ENCODE measurements at places on chromosomes 12 and 14. TPM values are rescaled to one million over a fixed set of nuclear protein-coding genes. Genes with fewer than 3 reads are reported as not detected.

GRCh38 chr12:119819322-119819721 is 57.8 kb downstream of the CIT start:
- no peak overlapping the region for H3K27ac ChIP-seq
- H3K27me3 ChIP-seq: no peaks in the 10 kb centered on the region
- H3K36me3 ChIP-seq: no peaks in the 10 kb centered on the region
- no peaks in the 10 kb centered on the region for H3K4me1 ChIP-seq
- no peak overlapping the region for H3K4me3 ChIP-seq
- no peak for DNase-seq

DNA sequence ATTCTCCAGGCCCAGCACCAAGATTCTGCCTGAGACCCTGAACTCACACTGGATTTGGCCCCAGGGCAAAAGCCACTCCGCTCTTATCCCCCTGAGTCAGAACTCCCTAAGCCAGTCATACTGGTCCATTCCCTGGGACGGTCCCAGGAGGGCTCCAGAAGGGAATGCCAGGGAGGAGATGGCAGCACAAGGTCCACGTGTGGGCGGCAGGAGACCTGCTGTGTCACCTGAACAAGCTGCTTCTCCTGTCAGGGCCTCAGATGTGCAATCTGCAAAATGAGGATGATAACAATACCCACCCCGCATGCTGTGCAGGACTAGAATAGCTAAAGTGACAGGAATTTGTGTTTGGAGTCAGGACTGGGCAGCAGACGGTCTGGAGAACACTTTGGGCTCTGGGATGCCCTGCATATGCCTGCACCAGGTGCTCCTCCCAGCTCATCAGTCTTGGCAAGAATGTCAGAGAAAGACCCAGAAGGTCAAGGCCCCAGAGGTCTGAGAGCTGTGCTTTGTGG is 40.3 kb downstream of the CMKLR1 start:
- H3K27me3 ChIP-seq: no peaks in the 10 kb centered on the region
- H3K36me3 ChIP-seq: no peaks in the 10 kb centered on the region
- no peak overlapping the region for H3K27ac ChIP-seq
- H3K4me3 ChIP-seq: no peak overlapping the region

The HEATR5A gene
- 60.4 TPM for total RNA-seq

DNA sequence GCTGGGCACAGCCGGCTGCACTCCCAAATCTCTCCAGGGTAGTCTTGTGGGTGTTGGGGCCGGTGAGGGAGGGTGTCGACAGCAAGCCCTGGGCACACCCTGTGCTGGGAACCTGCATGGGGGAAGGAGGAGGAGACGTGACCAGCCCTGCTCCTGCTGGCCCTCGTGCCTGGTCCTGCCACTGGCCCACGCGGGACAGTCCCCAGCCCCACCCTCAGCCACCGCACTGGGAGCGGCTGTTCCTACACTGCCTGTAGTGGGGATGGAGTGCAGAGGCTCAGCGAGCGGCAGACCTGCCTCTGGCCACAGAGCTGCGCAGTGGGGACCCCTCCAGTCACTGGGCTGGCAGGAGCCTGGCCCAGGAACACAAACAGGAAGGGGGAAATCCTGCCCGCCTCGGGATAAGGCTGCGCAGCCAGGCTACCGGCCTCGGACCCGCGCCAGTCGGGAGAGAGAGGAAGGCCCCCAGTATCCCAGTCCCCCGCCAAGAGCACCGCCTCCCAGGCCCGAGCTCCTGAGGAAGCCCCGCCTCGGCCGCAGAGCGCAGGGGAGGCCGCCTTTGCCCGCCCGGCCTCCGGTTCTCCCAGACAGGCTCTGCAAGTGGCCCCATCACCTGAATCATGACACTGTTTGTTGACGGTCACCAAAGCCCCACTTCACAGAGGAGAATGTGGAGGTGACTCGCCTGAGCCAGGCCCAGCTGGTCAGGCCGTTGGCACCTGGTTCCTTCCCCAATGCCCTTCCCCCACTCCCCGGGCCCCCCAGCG is 10.6 kb downstream of the AHNAK2 start:
- no peak overlapping the region for H3K27ac ChIP-seq
- no peak for DNase-seq
- H3K4me3 ChIP-seq: peak overlapping the region; percentile 42

The DPY19L2 gene
- total RNA-seq: 11.0 TPM

- no peaks in the 10 kb centered on the region for H3K27me3 ChIP-seq
- H3K27ac ChIP-seq: peak overlapping the region; percentile 40
- H3K4me1 ChIP-seq: peaks cover 41% of the 10 kb centered on the region
- no peak overlapping the region for H3K4me3 ChIP-seq
Measured at GRCh38 chr12:45298721-45299692, 83.1 kb downstream of the ANO6 start.

GRCh38 chr12:19198272-19198671 is 68.7 kb downstream of the PLEKHA5 start:
- H3K4me3 ChIP-seq: no peak overlapping the region
- H3K36me3 ChIP-seq: no peaks in the 10 kb centered on the region
- peak overlapping the region; percentile 4 for H3K27ac ChIP-seq
- peaks cover 7% of the 10 kb centered on the region for H3K4me1 ChIP-seq
- DNase-seq: peak; percentile 50
- no peaks in the 10 kb centered on the region for H3K27me3 ChIP-seq

DNA sequence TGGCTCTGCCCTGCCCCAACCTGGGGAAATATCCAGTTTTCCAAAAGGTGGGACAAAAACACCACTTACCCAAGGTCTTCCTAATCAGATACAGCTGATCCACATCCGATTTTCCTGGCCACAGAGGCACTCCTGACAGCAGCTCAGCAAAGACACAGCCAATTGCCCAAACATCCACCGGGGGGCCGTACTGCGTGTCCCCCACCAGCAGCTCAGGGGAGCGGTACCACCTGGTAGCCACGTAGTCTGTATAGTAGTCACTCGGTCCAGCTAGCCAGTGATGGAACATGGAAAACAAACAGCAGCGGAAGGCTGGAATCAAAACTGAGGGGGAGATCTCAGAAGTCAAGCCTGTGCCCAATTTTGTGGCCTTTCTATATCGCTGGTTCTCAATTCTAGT is 28.8 kb downstream of the DMAC2L start:
- DNase-seq: no peak
- no peaks in the 10 kb centered on the region for H3K27me3 ChIP-seq
- H3K27ac ChIP-seq: no peak overlapping the region
- H3K36me3 ChIP-seq: no peaks in the 10 kb centered on the region

The KLRC1 gene
- not detected for total RNA-seq

- no peak overlapping the region for H3K4me3 ChIP-seq
- no peak for DNase-seq
- no peaks in the 10 kb centered on the region for H3K4me1 ChIP-seq
Measured at GRCh38 chr14:72634691-72635616, 258.9 kb downstream of the DPF3 start.

GRCh38 chr12:12017798-12018197 is 52.9 kb upstream of the BCL2L14 start:
- H3K27me3 ChIP-seq: no peaks in the 10 kb centered on the region
- H3K36me3 ChIP-seq: no peaks in the 10 kb centered on the region
- no peak overlapping the region for H3K27ac ChIP-seq
- H3K4me3 ChIP-seq: no peak overlapping the region

- H3K4me3 ChIP-seq: no peak overlapping the region
- no peak for DNase-seq
- H3K27ac ChIP-seq: no peak overlapping the region
- no peaks in the 10 kb centered on the region for H3K36me3 ChIP-seq
Measured at GRCh38 chr12:88553941-88554658, 26.2 kb downstream of the KITLG start.

The SMCO3 gene
- 0.29 TPM for total RNA-seq

DNA sequence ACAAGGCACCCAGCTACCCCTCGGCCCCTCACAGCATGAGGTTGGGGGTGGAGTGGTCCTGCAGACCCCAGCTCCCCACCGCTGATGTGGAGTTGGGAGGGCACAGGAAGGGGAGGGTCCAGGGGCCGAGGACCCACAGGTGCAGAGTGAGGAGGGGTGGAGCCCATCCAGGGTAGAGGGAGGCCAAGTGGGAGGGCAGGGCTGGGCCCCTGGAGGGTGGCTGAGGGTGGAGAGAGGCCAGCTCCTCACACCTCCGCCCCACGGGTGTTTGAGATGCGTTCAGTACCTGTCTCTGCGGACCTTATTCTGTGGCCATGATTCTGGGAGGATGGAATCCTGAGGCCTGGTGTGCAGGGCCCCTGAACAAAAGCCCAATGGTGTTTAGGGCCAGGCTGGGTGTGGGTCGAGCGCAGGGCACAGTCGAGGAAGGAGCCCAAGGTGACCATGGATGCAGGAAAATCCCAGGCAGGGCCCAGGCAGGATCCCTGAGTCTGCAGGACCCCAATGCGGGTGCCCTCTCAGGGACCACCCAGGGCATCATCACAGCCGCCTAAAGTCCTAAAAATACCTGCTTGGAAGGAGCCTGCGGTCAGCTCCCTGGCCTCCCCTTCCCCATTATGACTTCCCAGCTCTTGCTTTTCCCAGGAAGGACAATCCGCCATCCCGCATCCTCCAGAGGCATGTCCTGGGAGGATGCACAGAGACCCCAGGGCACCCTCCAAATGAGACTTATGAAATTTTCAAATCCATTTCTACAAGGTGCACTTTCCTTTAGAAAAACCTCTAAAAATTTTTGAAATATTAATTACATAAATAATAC is 377.1 kb upstream of the SFSWAP start:
- H3K4me3 ChIP-seq: no peak overlapping the region
- no peaks in the 10 kb centered on the region for H3K36me3 ChIP-seq
- H3K4me1 ChIP-seq: no peaks in the 10 kb centered on the region
- no peak for DNase-seq
- no peaks in the 10 kb centered on the region for H3K27me3 ChIP-seq

The TRPV4 gene
- total RNA-seq: 2.6 TPM

DNA sequence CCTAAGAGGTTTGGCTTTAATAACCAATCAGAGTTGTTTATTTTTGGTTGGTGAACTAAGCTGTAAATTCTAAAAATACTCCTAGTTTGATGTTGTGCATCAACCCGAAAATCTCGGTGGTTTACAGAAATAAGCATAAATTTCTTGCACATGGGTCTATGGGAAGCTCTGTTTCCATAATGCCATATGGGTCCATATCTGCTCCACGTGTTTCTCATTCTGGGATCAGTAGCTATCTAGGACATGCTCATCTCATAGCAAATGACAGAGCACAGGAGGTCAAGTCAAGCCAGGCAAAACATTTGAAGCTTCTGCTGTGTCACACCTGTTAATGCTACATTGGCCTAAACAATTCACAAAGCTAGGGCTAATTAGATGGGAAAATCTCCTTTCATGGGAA is 23.1 kb downstream of the NUP37 start:
- H3K36me3 ChIP-seq: no peaks in the 10 kb centered on the region
- no peak overlapping the region for H3K27ac ChIP-seq
- no peak overlapping the region for H3K4me3 ChIP-seq
- DNase-seq: no peak

The OVCH1 gene
- not detected for total RNA-seq

The PZP gene
- total RNA-seq: 0.95 TPM

- H3K4me3 ChIP-seq: no peak overlapping the region
- no peaks in the 10 kb centered on the region for H3K4me1 ChIP-seq
- no peaks in the 10 kb centered on the region for H3K36me3 ChIP-seq
- no peak overlapping the region for H3K27ac ChIP-seq
- H3K27me3 ChIP-seq: peaks cover 11% of the 10 kb centered on the region
Measured at GRCh38 chr12:110983811-110984210, 63.4 kb upstream of the MYL2 start.

GRCh38 chr12:57852620-57853500 is 6.3 kb upstream of the CTDSP2 start:
- H3K4me1 ChIP-seq: no peaks in the 10 kb centered on the region
- H3K36me3 ChIP-seq: no peaks in the 10 kb centered on the region
- no peaks in the 10 kb centered on the region for H3K27me3 ChIP-seq
- H3K27ac ChIP-seq: no peak overlapping the region
- DNase-seq: peak; percentile 36

The LTBR gene
- total RNA-seq: 123 TPM

The HOXC4 gene
- 4.6 TPM for total RNA-seq

GRCh38 chr14:53542732-53543131 is 389.6 kb upstream of the DDHD1 start:
- peak; percentile 67 for DNase-seq
- H3K4me1 ChIP-seq: peaks cover 4% of the 10 kb centered on the region
- H3K27me3 ChIP-seq: no peaks in the 10 kb centered on the region
- no peaks in the 10 kb centered on the region for H3K36me3 ChIP-seq

DNA sequence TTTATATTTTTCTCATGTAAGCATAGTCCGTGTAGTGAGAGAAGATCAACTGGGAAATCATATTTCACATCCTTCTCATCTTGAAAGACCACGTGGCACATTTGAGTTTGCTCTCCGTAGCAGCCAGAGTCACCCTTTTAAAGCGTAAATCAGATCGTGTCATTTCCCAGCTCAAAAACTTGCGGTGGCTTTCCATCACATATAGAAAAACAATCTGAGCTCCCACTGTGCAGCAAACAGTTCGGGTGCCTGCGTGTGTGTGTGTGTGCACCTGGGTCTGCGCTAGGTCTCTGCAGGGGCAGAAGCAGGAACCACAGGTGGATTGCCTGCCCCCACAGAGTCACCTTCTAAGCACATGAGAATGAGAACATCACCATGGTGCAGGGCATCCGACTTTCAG is 338.2 kb downstream of the TRHDE start:
- no peaks in the 10 kb centered on the region for H3K27me3 ChIP-seq
- no peaks in the 10 kb centered on the region for H3K36me3 ChIP-seq
- no peak overlapping the region for H3K27ac ChIP-seq
- no peak for DNase-seq
- H3K4me1 ChIP-seq: no peaks in the 10 kb centered on the region

DNA sequence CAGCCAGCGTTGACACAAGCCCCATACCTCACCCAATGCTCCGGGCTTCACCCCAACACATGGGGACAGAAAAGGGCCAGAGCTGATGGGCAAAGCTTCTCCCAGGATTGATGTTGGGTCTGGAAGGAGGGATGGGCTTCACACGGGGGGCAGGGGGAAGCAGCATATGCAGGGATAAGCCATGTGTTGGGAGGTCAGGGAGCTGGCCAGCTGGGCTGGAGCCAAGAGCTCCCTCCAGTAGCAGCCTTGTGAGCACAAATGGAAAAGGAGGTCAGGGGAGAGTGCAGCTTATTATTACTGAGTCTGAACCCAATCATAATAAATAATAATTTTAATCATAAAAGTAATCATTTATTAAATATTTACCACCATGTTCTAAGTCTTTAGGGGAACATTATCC is 9.3 kb downstream of the PLEKHD1 start:
- H3K27ac ChIP-seq: no peak overlapping the region
- no peak overlapping the region for H3K4me3 ChIP-seq
- H3K36me3 ChIP-seq: no peaks in the 10 kb centered on the region
- DNase-seq: no peak
- H3K4me1 ChIP-seq: no peaks in the 10 kb centered on the region
- H3K27me3 ChIP-seq: no peaks in the 10 kb centered on the region

DNA sequence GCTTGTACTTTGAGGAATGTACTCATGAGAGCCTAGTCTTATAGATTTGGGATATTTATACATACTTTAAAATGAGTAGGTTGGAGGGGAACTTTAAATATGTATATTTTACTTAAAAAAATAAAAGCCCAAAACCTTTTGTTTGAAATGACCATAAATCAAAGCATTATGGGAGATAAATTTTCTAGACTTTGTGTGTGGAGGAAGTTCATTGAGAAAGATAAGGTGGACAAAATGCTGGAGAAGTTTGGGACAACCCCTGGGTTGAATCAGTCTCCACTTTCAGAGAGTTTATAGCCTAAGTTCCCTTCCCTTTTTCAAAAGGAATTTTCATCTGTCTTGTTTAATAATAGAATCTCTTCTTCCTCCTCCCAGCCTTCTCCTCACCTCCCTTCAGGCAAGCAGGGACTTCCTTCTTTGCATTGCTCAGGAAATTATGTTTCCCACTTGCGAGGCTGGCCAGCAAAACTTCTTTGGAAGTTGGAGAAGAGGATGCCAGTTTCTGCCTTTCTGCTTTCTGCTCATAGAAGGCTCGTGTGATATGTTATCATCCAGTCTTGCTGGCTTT is 54.2 kb downstream of the CHST11 start:
- no peaks in the 10 kb centered on the region for H3K27me3 ChIP-seq
- H3K36me3 ChIP-seq: no peaks in the 10 kb centered on the region
- H3K4me1 ChIP-seq: peaks cover 13% of the 10 kb centered on the region
- no peak overlapping the region for H3K27ac ChIP-seq
